ENCODE measurements at places on chromosomes 6 and 20. TPM values are rescaled to one million over a fixed set of nuclear protein-coding genes. Genes with fewer than 3 reads are reported as not detected.

Gene PRICKLE4
- 0.63 TPM for total RNA-seq

Gene EMILIN3
- total RNA-seq: 0.51 TPM

Gene KHDRBS2
- total RNA-seq: not detected

Gene AK9
- 1.3 TPM for total RNA-seq

Gene GPRC6A
- total RNA-seq: not detected

Gene NR2E1
- total RNA-seq: 0.07 TPM

Gene TSPO2
- total RNA-seq: not detected

Gene FNDC1
- 0.08 TPM for total RNA-seq

Gene CALHM4
- not detected for total RNA-seq

Gene CST1
- 1.1 TPM for total RNA-seq

Gene PLEKHG1
- total RNA-seq: 0.71 TPM

Gene GPX5
- not detected for total RNA-seq

Gene SLC17A1
- total RNA-seq: not detected

Gene PRL
- not detected for total RNA-seq

Gene DHX16
- total RNA-seq: 28.3 TPM

Gene MEI4
- not detected for total RNA-seq

Gene APCDD1L
- 0.11 TPM for total RNA-seq

Gene TNNC2
- total RNA-seq: 0.12 TPM

Gene TM9SF4
- total RNA-seq: 30.5 TPM

Gene LINC00237
- total RNA-seq: not detected

Gene TFAP2D
- not detected for total RNA-seq

Gene LIN28B
- 1.3 TPM for total RNA-seq

Gene SLC26A8
- not detected for total RNA-seq

Gene RNF182
- 3.5 TPM for total RNA-seq

Gene MMP24
- total RNA-seq: 35.6 TPM

Measured in A549 treated with dexamethasone at 1 μM for 4 hours (cell line).